Activated T-helper 17 cell treated with anti-CD3 and anti-CD28 coated beads, Interleukin-2, amount 50 U/mL, for 72 hours (primary cell): ENCODE measurements at places on chromosomes 5 and 9. TPM values are rescaled to one million over a fixed set of nuclear protein-coding genes. Genes with fewer than 3 reads are reported as not detected.

The CBY3 gene
- not detected for total RNA-seq

The PCDH12 gene
- total RNA-seq: 0.54 TPM

The DNM1 gene
- total RNA-seq: 0.84 TPM

The HNRNPK gene
- 542 TPM for total RNA-seq

The ZNF366 gene
- not detected for total RNA-seq

The EPB41L4A gene
- total RNA-seq: 0.85 TPM

The EIF4E1B gene
- total RNA-seq: not detected

The SLCO4C1 gene
- 0.08 TPM for total RNA-seq

The NSG2 gene
- total RNA-seq: not detected

The KIAA0825 gene
- total RNA-seq: 0.97 TPM

The FAM169A gene
- total RNA-seq: 12.0 TPM

The FAM221B gene
- not detected for total RNA-seq

The DAB2 gene
- 0.05 TPM for total RNA-seq

The SETX gene
- 41.3 TPM for total RNA-seq

The TEK gene
- total RNA-seq: not detected

The CLIC3 gene
- not detected for total RNA-seq

The NOP16 gene
- total RNA-seq: 99.0 TPM

The DAB2IP gene
- not detected for total RNA-seq

The TAF11L5 gene
- not detected for total RNA-seq

The KIF27 gene
- total RNA-seq: 2.6 TPM

The PDGFRB gene
- 0.26 TPM for total RNA-seq

The TRIM7 gene
- 5.9 TPM for total RNA-seq

The FBP1 gene
- 0.50 TPM for total RNA-seq

The LCP2 gene
- 204 TPM for total RNA-seq

The PTTG1 gene
- total RNA-seq: 172 TPM

The PSIP1 gene
- total RNA-seq: 126 TPM

The CRHBP gene
- 0.66 TPM for total RNA-seq

The OR1N2 gene
- 0.37 TPM for total RNA-seq

The GFI1B gene
- total RNA-seq: not detected

The SPATA31D4 gene
- not detected for total RNA-seq
